ENCODE measurements at places on chromosomes 5 and 9.

GRCh38 chr5:1668141-1668721 lies 131.4 kb downstream of the MRPL36 start:
- no peak for DNase-seq

GRCh38 chr5:59956130-59956783 lies 62.7 kb upstream of the PDE4D start:
- DNase-seq: no peak

DNA sequence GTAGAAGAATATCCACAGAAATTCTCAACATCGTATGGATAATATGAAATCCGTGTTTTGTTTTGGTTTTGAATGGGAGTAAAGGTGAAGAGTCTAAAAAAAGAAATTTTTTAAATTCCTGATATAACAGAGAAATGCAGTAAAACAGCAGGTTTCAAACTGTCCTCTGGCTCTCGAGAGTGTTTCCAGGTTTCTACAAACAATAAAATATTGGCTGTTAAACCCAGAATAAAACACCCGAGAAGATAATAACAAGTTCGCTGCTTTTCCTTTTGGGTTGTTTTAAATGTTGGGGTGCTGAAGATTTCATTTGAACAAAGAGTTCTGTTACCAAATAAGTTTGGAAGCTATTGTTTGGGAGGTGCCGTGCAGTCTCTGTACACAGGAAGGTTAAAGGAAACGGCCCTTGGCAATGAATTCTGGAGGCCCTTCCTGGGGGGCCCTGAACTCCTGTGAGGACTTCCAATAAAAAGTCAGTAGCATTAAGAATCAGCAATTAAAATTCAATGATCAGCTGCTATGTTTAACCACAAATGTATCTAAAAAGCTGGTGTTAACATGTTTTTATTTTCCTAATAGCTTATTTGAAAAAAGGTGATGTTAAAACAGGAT lies 215.8 kb downstream of the TSSK1B start:
- DNase-seq: no peak

GRCh38 chr9:36717276-36717675 lies 144.6 kb downstream of the MELK start:
- DNase-seq: no peak

GRCh38 chr5:175710326-175710725 lies 52.5 kb downstream of the HRH2 start:
- DNase-seq: no peak

GRCh38 chr9:75053869-75054268 lies 25.8 kb upstream of the CARNMT1 start:
- no peak for DNase-seq

DNA sequence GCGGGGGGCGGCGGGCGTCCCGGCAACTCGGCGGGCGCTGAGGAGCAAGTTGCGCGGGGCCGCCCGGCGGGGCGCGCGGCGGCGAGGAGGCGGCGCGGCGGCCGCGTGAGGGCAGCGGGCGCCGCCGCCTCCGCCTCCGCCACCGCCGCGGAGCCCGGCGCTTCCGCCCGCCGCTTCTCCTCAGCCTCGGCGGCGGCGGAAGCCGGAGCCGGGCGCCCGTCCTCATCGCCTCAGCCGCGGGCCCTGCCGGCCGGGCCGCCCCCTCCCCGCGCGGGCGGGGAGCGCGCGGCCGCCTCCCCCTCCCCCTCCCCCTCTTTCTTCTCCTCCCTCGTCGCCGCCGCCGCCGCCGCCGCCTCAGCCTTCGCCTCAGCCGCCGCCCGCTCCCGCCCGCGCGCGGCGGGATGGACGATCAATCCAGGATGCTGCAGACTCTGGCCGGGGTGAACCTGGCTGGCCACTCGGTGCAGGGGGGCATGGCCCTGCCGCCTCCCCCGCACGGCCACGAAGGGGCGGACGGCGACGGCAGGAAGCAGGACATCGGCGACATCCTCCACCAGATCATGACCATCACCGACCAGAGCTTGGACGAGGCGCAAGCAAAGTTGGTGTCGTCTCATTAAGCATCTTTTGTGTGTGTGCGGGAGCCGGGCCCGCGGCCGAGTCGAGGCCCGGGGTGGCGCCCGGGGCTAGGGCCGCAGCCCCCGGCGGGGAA lies at the start of gene PBX3:
Gene PBX3, plus strand, starts transcription at position 321 of the 712 bp plus-strand sequence.
- no peak for DNase-seq

DNA sequence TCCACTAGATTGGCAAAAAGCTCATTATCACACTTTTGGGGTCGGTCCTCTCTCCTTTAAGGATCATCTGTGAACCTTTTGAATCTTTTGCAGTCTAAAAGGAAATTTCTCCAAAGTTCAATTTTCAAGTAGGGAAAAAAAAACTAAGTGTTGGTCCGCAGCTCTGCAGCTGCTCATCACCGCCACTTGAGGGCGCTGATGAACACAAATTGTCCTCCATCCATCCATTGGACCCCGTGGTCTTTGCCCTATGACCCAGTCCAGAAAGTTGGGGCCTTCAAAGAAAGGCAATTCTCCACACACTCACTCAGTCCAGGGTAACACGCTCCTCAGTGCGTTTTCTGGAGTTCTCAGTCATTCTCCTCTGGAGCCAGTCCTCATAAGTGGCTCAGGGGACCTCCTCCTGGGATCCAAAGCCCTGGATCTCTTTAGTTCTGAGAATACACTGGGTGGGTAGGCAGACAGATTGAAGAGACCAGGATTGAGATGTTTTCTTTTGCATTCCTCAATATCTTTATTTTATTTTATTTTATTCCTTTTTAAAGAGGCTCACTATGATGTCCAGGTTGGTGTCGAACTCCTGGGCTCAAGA lies 63.6 kb upstream of the SLC28A3 start:
- DNase-seq: no peak

DNA sequence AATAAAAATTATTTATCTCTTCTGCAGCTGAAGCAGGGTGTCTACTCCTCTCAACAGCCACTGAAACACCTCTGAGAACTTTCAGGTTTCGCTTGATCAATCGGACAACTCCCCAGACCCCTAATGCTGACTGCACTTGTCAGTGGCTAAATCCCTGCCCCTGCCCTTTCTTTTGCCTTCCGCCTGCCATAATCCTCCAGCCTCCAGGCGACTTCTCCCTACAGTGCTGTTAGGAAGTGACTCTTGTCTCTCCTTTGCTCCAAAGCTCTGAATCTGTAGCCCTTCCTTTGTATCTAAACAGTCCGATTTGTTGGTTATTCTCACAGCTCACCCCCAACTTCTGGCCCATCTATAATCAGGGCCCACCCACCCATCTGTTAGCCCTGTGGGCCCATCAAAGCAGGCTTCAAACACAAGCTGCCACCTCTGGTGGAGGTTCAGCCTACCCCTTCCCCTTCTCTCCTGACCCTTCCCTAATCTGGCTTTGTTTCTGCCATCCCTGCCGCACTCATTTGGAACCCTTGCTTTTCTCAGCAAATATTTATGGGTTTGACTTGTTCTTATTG lies 53.7 kb upstream of the IFNK start:
- no peak for DNase-seq

DNA sequence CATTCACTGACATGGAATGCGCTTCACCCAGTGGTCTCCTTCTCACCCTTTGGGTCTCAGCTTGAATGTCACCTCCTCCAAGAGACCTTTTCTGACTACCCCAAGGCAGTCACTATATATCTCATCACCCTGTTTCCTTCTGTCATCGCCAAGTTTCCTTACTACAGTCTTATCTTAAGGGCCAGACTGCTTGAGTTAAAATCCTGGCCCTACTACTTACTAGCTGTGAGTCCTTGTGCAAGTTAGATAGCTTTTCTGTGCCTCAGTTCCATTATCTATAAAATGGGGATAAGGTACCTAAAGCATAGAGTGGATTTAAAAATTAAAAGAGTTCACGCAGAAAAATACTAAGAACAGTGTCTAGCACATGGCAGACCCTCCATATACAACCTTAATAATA lies 132.4 kb downstream of the GABBR2 start:
- no peak for DNase-seq

Measured in activated CD8-positive, alpha-beta memory T cell treated with anti-CD3 and anti-CD28 coated beads for 1 hour (primary cell).